ENCODE measurements at places on chromosomes 16 and 17.
A peak's percentile ranks its signal among the peaks of the same experiment; 100 is the strongest.

DNA sequence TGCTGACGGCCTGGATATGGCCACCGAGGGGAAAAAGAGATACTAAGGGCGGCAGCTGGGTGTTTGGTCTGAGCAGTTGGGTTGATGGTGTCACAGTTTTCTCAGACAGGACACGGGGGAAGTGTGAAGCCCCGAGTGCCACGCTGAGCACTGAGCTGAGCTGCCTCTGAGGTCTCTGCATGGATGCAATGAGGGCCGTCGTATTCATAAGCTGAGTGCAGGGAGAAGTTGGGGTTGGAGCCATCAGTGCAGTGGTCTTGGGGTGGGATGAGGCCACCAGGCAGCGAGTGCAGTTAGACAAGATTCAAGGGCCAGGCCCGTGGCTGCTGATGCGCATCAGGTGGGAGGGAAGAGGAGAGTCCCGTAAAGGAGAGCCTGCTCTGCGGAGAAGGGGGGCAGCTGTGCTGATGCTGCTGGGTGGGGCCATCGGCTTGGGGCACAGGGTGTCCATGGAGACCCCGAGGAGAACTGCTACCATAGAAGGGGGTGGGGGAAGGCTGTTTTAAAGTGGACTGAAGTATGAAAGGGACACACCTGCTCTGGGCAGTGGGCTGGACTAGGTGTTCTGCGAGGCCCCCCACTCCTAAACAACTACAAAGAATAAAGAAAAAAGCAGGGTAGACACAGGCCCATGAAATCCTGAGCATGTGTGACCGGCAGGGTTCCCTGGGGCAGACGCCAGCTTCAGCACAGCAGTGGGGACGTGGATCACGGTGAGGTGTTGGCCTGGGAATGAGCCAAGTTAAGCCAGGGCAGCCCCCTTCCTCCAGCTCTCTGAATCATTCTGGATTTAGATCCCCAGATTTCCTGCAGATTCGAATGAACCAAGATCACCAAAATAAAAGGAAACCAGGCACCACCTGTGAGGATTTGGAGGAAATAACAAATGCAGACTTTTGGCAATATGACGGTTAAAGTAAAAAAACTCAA is 19.7 kb downstream of the IL34 start:
- no peak for DNase-seq

- DNase-seq: no peak
Observed at GRCh38 chr17:83098241-83099085, 19.1 kb downstream of the METRNL start.

GRCh38 chr17:60730273-60730672 is 52.6 kb downstream of the BCAS3 start:
- DNase-seq: no peak

GRCh38 chr17:82664701-82665182 is 16.5 kb upstream of the WDR45B start:
- DNase-seq: no peak

GRCh38 chr16:57635266-57636097 is 7.1 kb downstream of the ADGRG1 start:
- no peak for DNase-seq

- DNase-seq: no peak
Observed at GRCh38 chr17:40486522-40487370, 14.7 kb downstream of the TNS4 start.

DNA sequence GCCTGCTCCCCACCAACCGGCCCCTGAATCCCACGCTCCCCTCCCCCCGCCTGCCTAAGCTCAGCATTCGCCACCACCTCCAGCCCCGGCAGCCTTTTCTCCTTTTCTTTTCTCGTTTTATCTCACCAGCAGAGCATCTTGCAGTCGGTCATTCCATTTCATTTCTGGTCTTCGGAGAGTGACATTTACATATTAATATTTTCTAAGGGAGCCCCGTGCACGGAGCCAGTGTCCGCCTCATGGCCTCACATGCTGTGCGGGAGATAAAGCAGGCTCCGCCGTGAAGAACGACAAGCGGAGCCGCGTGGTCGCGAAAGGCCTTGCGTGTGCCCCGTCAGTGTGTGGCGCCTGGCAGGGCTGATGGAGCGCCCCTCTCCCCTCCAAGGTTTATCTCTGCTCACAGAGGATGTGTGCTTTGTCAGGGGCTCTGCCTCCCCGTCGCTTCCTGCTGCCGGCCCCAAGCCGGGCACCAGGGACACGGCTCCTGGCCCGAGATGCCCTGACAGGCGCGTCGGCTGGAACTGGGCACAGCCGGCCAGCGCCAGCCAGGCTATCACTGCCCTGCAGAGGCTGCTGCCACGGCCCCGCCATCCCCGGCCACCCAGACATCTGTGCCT is 95.5 kb upstream of the GSE1 start:
- DNase-seq: no peak

DNA sequence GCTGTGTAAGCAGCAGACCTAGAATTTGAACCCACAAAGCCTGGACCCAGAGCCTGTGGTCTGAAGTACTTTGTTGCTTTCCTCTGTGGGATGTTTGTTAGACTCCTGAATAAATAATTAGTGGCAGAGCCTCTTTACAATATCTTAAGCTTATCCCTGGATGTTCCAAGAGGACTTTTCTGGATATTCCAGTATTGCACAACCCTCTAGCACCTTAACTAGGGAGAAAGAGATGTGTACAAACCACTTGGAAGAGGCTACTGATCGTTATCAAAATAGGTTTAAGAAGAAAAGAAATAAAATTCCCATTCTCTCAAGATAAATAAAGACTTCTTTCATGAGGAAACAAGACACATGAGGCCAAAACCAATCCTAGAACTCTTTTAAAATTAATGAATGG is 632.4 kb downstream of the CDH11 start:
- DNase-seq: no peak

DNA sequence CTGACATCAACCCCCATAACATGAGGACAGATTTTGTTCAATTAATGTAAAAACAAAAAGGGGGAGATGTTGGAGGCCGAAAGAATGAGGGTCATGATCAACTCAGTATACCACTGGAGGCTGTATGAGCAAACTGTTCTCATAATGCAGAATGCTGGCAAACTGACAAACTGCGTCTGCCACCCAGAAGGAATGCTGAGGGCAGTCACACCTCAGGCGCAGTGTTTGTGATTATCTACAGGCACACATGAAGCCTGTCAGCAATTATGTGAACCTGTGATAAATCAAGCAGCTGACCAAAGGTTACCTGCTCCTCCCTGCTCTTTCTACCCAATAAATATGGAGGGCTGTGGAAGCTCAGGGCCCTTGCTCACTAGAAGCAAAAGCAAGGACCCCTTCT is 27.3 kb downstream of the CD300LG start:
- no peak for DNase-seq

GRCh38 chr17:63946440-63947363 is 14.6 kb upstream of the CD79B start:
- DNase-seq: peak; percentile 66

DNA sequence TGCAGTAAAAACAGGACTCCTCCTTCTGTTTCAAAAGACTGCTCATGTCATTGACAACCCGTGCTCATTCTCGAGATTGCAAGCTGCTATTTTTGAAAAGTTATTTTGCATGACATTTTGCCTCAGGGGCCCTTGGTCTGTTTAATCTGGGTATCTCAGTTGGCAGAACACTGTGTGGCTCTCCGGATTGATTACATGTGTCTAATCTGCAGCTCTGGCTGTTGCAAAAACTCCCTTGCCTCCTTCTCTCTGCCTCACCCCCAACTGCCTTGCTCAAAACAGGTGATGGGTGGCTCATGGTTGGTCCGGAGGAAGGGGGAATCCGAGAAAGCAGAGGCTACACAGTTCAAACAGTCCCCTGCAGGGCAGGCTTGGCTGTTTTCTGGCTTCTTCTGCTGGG is 25.3 kb downstream of the GINS3 start:
- DNase-seq: no peak

GRCh38 chr17:73797594-73798110 is 153.4 kb upstream of the SDK2 start:
- DNase-seq: no peak

DNA sequence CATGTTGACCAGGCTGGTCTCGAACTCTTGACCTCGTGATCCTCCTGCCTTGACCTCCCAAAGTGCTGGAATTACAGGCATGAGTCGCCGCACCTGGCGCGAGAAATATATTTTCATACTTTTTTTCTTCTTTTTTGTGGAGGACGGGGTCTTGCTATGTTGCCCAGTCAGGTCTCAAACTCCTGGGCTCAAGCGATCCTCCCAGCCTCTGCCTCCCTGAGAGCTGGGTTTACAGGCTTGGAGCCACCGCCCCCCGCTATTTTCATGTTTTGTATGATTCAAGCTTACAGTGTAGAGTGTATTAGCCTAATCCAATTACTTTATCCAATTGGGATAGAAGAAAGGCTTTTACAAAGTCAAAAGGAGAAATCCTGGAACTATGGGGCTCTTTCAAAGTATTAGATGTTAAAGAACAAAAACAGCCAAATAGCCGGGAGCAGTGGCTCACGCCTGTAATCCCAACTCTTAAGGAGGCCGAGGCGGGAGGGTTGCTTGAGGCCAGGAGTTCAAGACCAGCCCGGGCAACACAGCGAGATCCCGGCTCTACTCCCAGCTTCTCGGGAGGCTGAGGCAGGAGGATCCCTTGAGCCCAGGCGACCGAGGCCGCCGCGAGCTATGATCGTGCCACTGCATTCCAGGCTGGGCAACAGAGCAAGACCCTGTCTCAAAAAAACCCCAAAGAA is 1.4 kb upstream of the MAP1LC3B start:
- no peak for DNase-seq

DNA sequence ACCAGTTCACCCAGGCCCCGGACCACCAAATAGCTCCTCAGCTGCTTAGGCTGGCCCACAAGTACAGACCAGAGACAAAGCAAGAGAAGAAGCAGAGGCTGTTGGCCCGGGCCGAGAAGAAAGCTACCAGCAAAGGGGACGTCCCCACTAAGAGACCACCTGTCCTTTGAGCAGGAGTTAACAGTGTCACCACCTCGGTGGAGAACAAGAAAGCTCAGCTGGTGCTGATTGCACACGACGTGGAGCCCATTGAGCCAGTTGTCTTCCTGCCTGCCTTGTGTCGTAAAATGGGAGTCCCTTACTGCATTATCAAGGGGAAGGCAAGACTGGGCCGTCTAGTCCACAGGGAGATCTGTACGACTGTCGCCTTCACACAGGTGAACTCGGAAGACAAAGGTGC is 15.4 kb downstream of the FOXF1 start:
- DNase-seq: no peak

DNA sequence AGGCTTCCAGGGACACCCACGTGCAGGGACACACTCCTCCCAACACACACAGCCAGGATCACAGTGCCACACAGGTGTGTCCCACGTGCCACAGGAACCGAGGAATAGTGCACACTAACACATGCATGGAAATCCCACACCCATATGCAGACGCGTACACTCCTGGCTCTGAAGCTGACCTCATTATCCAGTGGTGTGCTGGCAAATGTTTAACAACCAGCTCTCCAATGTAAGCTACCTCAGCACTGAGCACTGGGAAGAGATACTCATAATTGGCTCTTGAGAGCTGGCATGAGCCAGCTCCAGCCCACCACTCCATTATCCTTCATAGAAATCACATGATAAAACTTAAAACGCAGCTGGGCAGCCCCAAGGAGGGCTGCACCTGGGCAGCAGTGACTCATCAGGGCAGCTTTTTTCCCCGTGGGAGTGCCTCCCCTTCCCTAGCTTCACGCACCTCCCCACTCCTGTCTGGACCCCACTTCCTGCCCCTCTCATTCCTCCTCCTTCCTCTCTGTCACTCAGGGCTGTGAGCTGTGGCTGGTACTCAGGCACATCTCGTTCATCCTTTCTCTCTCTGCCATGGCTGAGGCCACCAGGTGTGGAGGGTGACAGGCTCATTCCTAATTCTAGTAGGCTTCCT is 14.9 kb upstream of the TBX21 start:
- no peak for DNase-seq

- DNase-seq: no peak
Observed at GRCh38 chr17:8753136-8753975, 5.0 kb downstream of the SPDYE4 start.

GRCh38 chr17:66557886-66558285 is 255.5 kb downstream of the PRKCA start:
- DNase-seq: no peak

- DNase-seq: no peak
Observed at GRCh38 chr17:79005063-79005861, 4.3 kb downstream of the CANT1 start.
